ENCODE measurements at places on chromosomes 4 and X.

DNA sequence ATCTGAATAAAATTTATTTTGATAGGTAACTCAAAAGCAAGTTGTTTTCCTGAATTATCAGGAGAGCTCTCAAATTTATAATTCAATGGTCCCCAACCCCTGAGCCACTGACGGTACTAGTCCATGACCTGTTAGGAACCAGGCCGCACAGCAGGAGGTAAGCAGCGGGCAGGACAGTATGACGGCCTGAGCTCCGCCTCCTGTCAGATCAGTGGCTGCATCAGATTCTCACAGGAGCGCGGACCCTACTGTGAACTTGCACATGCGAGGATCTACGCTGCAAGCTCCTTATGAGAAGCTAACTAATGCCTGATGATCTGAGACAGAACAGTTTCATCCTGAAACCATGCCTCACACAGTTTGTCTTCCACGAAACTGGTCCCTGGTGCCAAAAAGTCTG lies 37.9 kb upstream of the SEC24B start:
- DNase-seq, result no peak

- no peak for DNase-seq
Observed at GRCh38 chrX:19886883-19887531, 393 bp downstream of the SH3KBP1 start.

DNA sequence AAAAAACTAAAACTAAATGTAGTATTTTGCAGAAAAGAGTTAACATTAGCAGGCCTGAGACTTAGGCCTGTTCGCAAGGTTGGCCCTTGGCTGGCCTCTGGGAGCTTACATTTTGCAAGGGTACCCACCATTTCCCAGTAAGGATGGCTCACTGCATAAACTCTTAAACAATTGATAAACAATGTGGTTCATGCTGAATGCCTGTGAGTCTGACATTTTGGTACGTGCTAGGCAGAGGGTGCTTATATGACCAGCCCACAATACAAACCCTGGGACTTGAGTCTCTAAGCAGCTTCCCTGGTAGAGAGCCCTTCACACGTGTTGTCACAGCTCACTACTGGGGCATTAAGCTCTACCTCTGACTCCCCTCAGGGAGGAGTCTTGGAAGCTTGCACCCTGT lies 7.4 kb downstream of the PRPS2 start:
- DNase-seq, result no peak

- DNase-seq, result no peak
Observed at GRCh38 chr4:26326791-26327190, 6.0 kb downstream of the RBPJ start.

DNA sequence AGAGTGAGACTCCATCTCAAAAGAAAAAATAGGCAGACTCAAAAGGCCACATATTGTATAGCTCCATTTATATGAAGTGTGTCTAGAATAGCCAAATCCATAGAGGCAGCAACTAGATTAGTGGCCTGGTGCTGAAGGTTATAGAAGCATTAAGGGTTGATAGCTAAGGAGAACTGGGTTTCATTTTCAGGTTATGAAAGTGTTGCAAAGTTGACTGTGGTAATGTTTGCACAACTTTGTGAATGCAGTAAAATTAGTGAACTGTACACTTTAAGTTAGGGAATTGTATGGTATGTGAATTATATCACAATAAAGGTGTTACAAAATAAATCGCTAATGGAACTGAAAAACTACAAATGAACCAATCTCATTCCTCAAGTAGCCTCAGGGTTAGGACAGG lies 28.3 kb downstream of the TXLNG start:
- no peak for DNase-seq

DNA sequence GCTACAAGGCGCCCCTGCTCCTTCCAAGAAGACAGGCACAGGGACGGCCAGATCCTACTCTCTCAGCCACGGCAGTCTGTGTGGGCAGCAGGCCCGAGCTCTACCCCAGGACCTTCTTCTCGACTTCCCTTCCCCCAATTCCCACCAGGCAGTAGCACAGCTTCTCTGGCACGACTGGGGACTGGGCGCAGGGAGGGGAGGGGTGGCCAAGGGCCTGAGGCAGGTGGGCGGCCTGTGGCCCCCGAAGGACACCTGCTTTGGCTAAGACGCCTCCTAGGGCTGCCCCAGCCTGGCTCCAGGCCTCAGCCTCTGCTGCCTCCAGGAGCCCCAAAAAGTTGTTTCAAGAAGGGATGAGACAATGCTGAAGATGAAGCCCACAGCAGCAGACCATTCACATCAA lies 24.2 kb upstream of the IRF2 start:
- DNase-seq, result no peak

DNA sequence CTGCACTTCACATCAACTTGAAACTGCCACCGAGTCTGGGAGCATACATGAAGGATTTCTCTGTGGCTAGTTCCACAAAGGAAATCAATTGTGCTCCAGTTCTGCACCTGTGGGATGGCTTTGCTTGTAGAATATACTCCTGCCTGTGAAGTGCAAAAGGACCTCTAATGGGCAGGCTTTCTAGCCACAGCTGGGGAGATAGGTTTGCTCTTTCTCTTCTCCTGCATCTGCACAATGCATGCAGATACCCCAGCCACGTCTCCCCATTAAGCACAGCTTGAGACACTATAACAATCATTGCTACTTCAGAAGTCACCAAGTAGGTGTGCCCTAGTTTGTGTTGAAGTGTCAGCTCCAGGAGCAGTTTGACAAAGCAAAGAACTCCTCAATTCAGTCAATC lies 364.6 kb downstream of the ZIC3 start:
- DNase-seq, result no peak

GRCh38 chrX:66167431-66167830 lies 3.4 kb downstream of the HEPH start:
- DNase-seq, result no peak

DNA sequence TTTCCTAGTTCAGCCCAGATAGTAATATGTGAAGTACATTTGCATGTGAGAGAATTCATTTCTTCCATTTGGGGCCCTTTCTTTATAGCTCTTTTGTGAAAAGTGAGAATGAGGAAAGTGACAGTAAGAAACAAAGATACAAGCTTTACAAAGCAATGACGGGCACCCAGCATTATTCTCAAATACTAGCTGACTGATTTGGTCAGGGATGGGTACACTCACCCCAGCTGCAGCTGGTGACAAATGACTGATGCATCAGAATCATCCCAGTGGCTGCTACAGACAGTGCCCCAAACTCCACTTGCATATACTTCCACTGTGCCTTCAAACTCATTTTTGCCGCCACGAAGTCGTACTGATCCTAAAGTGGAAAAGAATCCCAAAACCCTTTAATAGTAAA lies 14.8 kb downstream of the PRSS12 start:
- no peak for DNase-seq

DNA sequence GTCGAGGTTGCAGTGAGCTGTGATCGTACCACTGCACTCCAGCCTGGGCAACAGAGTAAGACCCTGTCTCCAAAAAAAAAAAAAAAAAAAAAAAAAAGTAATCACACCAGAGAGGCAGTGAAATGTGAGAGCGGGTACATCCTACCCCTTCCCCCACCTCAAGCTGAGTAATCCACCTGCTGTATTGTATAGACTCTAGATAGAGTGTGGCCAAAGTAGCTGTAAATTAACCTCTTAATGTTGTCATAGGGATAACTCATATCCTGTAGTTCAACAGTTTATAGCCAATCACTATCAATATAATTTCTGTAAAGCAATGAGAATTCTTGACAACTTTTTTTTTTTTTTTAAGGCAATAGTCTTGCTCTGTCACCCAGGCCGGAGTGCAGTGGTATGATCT lies 30.8 kb downstream of the TNIP2 start:
- no peak for DNase-seq

- DNase-seq, result no peak
Observed at GRCh38 chr4:40956721-40957255, 207.0 kb downstream of the NSUN7 start.

DNA sequence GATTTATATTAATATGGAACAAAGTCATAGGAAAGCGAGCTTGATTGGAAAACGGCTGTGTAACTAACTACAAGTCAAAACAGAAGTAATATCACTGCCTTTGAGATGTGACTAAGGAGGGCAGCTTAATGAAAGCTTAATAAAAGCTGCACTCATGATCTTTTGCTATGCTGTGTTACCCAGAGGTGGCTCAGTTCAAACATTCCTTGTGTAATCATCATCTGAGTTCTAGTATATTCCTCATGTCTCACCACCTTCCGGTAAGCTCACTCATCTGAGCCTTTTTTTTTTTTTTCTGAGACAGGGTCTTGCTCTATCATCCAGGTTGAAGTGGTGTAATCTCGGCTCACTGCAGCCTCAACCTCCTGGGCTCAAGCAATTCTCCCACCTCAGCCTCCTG lies 5.0 kb downstream of the GRPEL1 start:
- DNase-seq, result no peak

DNA sequence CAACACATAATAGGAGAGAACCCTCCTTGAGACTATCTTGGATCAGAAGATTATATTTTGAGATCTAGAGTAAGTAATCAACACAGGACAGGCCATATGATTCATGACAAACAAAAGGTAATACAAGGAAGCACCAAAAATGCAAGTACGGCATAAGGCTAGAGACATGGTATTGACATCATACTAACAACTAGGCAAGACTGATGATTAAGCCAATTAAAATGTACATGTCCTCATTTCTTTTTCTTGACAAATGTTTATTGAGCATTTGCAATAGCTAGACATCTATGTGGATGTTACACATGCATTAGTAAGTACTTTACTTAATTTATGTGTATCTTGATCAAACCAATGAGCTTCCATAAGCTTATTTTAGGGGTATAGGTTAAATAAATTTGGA lies 695.7 kb upstream of the GALNTL6 start:
- no peak for DNase-seq

GRCh38 chr4:82042042-82042441 lies 331.7 kb downstream of the HNRNPD start:
- DNase-seq, result no peak

DNA sequence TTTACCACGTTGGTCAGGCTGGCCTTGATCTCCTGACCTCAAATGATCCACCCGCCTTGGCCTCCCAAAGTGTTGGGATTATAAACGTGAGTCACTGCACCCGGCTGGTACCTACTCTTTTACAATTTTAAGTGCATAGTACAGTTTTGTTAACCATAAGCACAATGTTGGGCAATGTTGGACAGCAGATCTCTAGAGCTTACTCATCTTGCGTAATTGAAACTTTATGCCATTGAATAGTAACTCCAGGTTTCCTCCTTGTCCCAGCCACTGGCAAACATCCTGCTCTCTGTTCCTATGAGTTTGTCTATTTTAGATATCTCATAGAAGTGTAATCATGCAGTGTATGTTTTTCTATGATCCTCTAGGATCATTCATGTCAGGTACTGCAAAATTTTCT lies 9.3 kb upstream of the CPE start:
- DNase-seq, result no peak

DNA sequence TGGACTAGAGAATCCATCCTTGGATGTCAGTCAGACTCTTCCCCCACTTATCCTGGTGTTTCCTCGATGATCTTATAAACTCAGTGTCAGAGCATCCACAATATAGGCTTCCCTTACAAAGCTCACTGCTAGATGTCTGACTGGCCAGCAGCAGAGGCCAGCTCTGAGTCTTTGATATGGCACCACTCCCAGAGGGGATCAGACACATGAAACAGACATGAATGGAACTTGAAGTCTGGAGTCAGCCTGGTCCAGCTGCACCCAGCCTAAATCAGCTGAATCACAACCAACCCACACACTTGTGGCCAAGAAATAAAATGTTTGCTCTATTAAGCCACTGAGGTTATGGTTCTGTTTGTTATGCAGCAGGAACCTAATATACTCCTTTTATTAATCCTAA lies 129.6 kb upstream of the MED14 start:
- no peak for DNase-seq

DNA sequence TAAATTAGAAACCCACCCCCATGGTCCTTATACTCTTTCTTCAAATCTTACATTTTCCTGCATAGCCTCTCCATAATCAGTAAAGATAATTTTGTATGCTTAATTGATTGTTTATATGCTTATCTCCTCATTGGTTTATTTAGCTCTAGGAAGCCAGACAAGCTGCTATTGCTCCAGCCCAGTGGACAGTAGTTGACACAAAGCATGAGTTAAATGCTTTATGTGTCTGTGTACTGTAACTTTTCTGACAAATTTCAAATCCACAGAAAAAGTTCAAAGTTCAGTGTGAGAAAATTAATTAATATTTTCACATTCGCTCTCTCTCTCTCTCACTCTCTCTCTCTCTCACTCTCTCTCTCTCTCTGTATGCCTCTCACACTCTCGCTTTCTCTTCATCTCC lies 181.7 kb downstream of the GABRB1 start:
- DNase-seq, result no peak

GRCh38 chr4:3711183-3712111 lies 54.7 kb upstream of the ADRA2C start:
- DNase-seq, result no peak

DNA sequence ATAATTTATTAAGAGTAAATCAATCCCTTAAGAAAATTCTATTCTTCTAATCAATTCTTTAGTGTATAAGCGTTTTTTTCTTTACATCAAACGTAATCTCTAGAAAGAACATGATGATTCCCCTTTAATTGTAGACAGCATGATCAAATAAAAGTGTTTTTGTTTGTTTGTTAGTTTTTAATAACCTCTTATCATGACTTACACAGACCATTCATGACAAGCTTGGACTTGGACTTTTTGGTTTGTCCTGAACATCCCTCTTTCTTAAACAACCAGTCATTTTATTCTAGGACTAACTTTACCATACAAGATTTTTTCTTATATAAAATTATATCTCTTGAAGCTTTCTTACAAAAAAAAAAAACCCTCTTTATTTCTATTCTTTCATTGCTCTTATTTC lies 344.6 kb upstream of the SPOCK3 start:
- DNase-seq, result no peak

- no peak for DNase-seq
Observed at GRCh38 chrX:42680666-42681065, 97.3 kb downstream of the PPP1R2C start.

GRCh38 chr4:67106861-67107460 lies 438.3 kb downstream of the CENPC start:
- DNase-seq, result no peak

DNA sequence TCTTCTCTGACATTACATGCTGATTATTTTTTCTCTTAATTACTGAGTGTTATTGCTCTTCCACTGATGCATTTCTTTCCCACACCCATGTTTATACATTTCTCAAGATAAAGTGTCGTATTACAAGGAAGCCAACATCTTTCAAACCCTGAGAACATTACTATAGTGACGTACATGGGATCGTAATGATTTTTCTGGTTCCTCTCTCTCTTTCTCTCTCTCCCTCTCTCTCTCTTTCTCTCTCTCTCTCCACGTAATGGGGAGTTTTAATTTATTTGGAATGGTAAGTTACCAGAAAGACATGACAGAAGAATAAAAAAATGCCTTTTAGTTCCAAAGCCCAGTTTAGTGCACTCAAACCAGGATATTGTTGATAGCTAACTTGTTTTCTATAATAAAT lies 40.4 kb upstream of the MAPK10 start:
- DNase-seq, result no peak

Data from esophagus squamous epithelium (tissue), 5 donors.